Sciatic nerve (tissue), 2 donors: ENCODE measurements at places on chromosomes 6 and 20. TPM values are rescaled to one million over a fixed set of nuclear protein-coding genes. Genes with fewer than 3 reads are reported as not detected.

- no peak for DNase-seq
Observed at GRCh38 chr20:20856956-20857355, 144.5 kb upstream of the RALGAPA2 start.

GRCh38 chr6:80330961-80331360, 224.5 kb downstream of the BCKDHB start:
- DNase-seq, result no peak

- no peak for DNase-seq
Observed at GRCh38 chr20:40943591-40943990, 85.0 kb upstream of the TOP1 start.

GRCh38 chr20:63409066-63409833, 48.1 kb upstream of the CHRNA4 start:
- no peak for DNase-seq

- no peak for DNase-seq
Observed at GRCh38 chr6:129488313-129488712, 221.7 kb downstream of the ARHGAP18 start.

DNA sequence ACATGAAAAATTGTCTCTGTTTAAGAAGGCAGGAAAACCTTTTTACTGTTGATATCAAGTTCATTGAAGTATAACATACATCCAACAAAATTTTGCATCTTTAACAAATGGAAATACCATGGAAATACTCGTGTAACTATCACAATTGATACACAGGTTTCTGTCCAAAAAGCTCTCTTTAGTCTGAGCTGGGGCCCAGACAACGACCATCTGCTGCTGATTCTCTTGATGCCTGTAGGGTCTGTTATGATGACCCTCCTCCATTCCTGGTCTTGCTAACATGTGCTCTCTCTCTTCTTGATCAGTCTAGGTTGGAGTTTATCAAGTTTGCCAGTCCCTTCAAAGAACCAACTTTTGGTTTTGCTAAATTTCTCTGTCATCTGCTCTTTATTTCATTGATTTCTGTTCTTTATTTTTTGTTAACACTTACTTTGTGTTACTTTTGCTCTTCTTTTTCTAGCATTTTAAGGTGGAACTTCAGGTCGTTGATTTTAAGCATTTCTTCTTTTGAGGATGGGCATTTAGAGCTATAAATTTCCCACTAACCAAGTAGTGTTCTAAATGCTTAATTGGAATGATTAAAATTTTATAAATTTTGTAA, 116.8 kb downstream of the PSMB1 start:
- no peak for DNase-seq

- DNase-seq, result no peak
Observed at GRCh38 chr6:39005774-39006173, 42.8 kb upstream of the GLP1R start.

- no peak for DNase-seq
Observed at GRCh38 chr20:43915211-43916072, 790 bp downstream of the TOX2 start.

GRCh38 chr6:44696099-44696498, 308.6 kb downstream of the CDC5L start:
- no peak for DNase-seq

- no peak for DNase-seq
Observed at GRCh38 chr20:34271956-34272355, 30.7 kb downstream of the ASIP start.

DNA sequence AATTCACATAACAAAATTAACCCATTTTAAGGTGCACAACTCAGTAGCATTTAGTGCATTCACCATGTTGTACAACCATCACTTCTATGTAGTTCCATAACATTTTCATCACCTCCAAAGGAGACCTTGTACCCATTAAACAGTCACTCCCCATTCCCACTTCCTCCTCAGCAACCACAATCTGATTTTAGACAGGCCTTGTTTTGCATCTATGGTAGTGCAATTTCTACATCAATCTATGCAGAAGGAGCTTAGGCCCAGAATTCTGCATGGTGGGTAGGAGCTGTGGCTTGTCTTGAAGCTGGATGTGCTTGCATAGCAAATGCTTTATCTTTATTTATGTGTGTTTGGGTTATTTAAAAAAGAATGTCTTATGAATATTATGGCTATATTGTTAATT, 13.5 kb upstream of the HLA-DQA1 start:
- no peak for DNase-seq

GRCh38 chr6:30651143-30651542, 4.2 kb downstream of the C6orf136 start:
- no peak for DNase-seq

DNA sequence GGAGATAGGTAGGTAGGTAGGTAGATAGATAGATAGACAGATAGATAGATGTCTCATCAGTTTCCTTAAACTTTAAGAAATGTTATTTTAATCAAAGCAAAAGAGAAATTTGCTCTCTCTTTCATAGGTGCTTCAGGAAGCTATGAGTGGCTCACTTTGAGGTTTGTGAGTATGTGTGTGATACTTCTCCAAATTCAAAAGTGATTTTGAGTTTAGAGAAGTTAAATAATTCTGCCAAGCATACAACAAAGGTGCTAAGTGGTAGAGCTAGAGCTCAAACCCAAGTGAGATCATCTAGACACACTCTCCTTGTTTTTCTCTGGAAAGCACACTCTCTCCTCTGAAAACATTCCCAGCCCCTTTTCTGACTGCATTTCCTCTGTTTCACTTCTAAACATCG, 156.2 kb downstream of the EDN1 start:
- no peak for DNase-seq

CTCFL gene
- total RNA-seq, result 0.27 TPM

TFAP2C gene
- total RNA-seq, result 0.31 TPM

TNFRSF6B gene
- total RNA-seq, result 6.1 TPM

SLC35F1 gene
- 24.6 TPM for total RNA-seq

ARFRP1 gene
- 49.1 TPM for total RNA-seq

SRMS gene
- not detected for total RNA-seq
